Activated T-helper 1 cell treated with anti-CD3 and anti-CD28 coated beads, Interleukin-2, amount 50 U/mL, for 16 hours (primary cell): ENCODE measurements at places on chromosomes 16 and 17.

DNA sequence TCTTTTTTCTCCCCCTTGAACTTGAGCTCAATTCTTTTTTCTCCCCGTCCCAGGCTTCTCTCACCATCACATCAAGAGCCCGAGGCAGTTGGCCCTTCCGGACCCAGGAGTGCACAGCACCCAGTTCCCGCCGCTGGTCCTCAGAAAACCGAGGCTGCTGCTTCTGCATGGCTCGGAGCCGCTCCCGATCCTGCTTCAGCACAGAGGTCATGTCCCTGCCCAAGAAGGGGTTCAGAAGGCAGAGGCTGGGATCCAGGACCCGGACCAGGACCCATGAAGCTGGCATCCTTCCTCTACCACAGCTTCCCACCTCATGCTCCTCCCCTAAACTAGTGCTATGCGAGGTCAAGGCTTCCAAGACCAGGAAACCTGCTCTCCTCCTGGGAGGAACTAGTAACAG, 10.5 kb downstream of the PER1 start:
- DNase-seq, result no peak

DNA sequence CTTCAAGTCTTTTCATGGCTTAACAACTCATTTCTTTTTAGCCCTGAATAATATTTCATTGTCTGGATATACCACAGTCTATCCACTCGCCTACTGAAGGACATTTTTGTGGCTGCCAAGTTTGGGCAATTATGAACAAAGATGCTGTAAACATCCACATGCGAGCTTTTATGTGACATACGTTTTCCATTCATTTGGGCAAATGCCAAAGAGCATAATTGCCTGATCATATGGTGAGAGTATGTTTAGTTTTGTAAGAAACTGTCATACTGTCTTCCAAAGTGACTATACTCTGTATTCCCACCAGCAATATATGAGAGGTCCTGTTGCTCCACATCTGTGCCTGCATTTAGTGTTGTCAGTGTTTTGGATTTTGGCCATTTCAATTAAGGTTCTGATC, 81.3 kb downstream of the ELAC2 start:
- DNase-seq, result no peak

GRCh38 chr16:67843343-67843765, 1.2 kb downstream of the THAP11 start:
- DNase-seq, result no peak

- DNase-seq, result no peak
Observed at GRCh38 chr17:79970576-79971068, 65.0 kb downstream of the TBC1D16 start.

DNA sequence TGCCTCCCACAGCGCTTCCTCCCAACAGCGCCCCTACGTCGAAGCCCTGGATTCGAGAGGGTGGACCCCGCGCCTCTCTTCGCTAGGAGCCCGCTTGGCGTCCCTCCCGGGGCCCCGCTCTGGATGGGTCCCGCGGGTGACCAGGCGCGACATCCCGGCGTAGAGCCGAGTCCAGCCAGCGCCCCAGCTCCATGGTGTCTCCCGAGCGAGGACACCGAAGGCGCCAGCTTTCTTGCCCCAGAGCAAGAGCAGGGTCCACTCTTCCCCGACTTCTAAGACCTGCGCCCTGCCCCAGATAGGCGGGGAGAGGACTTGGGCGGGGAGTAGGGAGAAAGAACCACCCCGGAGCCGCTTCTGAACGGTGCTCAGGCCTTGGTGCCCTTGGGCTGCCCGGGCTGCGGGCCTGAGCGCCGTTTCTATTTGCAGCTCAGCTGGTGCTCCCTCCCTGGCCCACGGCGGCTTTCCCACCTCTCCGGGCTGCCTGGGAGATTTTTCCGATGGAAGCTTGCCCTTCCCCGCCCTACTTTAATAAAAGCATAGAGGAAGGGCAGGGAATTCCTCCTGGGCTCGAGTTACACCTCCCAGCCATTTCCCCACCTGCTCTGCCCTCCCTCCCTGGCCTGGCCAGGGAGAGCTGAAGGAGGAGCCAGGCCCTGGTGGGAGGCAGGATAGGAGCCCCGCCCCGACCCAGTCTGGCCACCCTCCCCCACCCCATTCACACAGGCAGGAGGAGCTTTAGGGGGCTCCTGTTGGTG, 1.8 kb downstream of the MMP15 start:
- no peak for DNase-seq

DNA sequence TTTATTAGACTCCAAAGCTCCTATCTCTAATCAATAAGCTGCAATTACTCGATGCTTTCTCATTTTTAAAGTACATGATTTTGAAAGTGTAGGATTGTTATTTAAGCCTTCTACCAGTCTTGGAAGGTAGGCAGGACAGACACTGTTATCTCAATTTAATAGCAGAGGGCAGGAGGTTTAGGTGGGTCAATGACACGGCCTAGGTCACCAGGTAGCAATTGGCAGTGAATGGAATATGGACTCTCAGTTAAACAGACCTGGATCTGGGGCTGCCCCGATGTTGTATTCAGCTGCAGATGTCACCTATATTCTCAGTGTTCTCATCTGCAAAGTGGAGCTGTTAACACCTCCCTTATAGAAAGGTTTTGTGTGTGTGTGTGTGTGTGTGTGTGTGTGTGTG, 124.4 kb upstream of the ANKFN1 start:
- no peak for DNase-seq
